Astrocyte of the hippocampus (primary cell): ENCODE measurements at places on chromosomes 3 and 15.
A peak's percentile ranks its signal among the peaks of the same experiment; 100 is the strongest.

DNA sequence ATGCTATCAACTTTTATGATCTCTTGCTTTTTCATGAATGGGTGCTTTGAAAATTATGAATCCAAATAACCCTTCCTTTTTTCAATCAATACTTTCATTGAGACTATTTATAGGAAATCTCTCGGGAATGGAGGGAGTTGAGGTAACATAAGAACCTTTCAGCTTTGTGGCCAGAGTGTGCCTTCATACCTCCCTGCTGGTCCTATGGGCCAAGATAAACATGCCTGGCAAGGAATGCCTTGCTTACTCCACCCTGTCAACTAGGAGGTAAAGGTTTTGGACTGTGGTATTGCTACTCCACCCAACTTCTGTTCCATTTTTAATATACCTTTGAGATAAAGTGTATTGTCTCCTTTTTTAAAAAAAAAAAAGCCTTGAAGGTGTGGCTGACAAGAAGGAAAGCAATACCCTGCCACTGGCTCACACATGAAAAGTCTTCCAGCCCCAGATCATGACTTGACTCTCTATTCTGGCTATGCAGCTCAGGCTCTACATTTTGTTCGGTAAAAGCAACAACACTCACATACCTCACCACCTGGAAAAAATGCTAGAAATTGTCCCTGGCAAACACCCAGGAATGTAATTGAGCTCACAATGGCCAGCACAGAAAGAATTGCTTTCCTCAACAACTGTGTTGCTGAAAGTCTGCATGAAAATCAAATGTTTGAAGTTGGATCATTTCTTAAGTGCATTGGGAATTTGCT is 35.8 kb downstream of the COL8A1 start:
- DNase-seq = peak; percentile 95

DNA sequence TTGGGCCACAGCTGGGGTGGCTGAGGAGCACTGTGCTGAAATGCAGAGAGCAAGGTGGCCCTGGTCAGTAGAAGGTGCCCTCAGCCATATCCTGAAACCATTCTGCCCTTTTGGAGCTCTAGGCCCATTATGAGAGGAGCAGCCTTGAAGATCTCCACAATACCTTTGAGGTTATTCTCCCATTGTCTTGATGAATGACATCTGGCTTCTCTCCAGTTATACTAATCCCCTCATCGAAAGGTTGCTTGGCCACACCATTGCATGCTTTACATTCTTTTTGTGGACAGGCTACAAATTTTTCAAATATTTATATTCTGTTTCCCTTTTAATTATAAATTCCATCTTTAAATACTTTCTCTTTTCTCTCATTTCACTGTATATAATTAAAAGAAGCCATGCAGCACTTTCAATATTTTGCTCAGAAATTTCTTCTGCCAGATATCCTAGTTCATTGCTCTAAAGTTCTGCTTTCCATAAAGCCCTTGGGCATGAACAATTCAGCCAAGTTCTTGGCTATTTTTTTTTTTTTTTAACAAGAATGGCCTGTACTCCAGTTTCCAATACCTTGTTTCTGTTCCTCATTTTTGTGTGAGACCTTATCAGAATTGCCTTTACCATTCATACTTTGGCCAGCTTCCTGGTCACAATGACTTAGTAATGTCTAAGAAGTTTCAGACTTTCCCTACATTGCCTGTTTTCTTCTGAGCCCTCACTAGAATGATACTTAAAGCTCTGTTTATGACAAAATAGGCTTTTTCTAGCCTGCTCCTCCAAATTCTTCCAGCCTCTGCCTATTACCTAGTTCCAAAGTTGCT is 138.9 kb upstream of the SGO1 start:
- peak; percentile 75 for DNase-seq

GRCh38 chr3:38128303-38128655 is 8.6 kb downstream of the ACAA1 start:
- no peak for DNase-seq

DNA sequence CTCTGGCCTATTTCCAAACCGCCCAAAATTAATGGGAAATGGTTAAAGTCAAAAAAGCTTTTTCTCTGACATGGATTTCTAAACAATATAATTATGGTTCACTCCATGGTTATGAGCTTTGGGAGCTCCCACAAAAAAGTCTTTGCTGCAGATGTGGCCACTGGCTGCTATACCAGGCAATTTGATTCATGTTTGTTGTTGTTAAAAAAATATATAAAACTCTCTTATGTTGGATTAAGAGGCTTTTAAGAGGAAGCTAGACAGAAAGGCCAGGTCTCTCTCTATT is 258.6 kb downstream of the TIGIT start:
- no peak for DNase-seq

DNA sequence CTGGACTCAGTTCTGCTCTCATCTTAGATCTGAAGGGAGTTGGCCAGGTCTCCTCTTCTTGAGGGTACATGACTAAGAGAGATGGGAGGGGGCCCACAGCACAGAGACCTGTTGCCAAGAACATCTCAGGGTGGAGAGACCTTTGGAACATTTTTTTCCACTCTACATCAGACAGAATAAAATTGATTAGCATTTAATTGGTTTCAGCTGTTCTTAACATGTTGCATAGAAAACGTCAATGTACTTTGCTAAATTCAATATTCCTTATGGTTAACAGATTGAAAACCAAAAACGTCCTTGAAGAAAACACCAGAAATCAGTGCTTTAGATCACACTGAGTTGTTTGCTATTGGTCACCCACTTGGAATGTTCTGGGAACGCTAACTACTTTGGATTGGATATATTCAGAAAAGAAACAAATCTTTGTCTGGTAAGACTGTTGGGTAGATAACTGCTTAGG is 36.4 kb upstream of the FSTL1 start:
- peak; percentile 71 for DNase-seq

DNA sequence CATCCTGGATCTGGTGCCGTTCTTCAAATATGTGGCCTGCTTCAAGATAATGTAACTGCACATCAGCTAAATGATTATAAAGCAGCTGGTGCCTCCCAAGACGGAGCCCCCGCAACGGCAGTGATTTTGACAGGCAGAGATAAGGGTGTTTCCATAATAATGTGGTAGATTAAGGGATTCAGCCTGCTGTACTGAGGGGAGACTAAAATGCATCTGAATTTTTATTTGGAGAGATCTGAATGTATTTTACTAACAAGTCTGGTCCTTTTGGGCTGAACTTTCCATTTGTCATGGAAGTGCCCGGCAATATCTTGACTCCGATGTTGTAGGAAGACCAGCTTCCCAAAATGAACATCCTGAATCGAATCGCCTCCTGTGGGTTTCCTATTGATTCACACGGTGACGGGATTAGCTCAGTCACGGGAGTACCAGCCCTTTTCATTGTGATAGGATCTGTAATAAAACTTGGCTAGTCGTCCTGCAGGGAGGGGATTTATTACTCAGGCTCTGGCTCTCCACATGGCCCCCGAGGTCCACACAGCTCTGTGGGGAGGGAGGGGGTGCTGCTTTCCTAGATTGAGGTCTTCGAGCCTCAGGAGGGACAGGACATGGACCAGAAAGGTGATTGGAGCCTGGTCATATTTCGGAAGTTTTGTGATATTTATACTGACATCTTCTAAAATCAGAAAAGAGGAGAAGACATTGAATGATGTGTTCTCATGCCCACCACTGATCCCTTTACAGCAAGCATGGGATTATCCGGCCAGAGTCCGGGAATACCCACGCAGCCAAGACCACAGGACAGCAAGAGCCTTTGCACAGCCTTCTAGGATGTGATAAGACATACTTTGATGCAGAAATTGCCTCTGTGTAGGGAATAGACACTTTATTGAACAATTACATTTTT is 2.5 kb upstream of the PCSK6 start:
- no peak for DNase-seq

DNA sequence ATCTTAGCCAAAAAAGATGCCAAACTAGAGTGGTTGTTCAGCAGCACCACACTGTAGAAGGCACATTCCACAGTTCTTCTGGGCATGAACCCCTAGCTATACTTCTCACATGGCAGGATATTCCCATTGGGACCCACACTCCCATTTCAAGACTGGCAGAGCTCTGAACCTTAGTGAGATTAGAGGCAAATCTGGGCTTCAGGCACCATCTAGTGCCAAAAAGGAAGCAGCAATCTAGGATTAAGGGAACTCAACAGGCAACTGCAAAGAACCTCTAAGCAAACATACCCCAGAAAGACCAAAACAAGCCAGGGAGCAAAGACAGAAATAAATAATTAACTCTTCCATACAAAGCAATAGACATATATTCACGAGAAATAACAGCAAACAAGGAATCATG is 66.2 kb downstream of the TAFA4 start:
- DNase-seq = no peak
